SK-N-SH (cell line): ENCODE measurements at places on chromosomes 6 and 20. TPM values are rescaled to one million over a fixed set of nuclear protein-coding genes. Genes with fewer than 3 reads are reported as not detected.

Gene DLL1
- 0.08 and 0.25 TPM in 2 replicates for polyA plus RNA-seq

Gene SAYSD1
- 6.1 and 7.2 TPM in 2 replicates for polyA plus RNA-seq

Gene WFDC10B
- polyA plus RNA-seq: not detected in 2 replicates

Gene TTPAL
- polyA plus RNA-seq: 4.9 and 5.7 TPM in 2 replicates

Gene HLA-DQA1
- polyA plus RNA-seq: not detected in 2 replicates

Gene C6orf132
- not detected in 2 replicates for polyA plus RNA-seq
